ENCODE measurements at places on chromosomes 12 and 14.

GRCh38 chr12:49491823-49492222 is 47.0 kb upstream of the KCNH3 start:
- DNase-seq = no peak

DNA sequence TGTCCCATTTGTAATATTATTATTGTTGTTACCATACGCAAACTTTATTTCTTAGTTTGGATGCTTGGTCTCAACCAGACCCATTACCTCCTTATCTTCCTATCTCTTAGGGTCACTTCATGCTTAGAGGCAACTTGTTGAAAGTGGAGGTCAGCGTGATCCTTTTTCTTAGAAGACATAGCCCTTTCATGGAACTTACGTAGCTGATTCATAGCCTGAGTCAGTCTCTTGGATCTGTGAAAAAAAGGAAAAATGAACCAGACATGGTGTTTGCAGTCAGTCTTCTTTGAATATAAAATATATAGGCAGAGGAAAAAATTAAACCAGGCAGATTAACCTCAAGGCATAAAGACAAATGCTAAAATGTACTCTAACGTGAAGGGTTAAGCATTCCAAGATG is 613.7 kb downstream of the DIO2 start:
- DNase-seq = no peak

- DNase-seq = no peak
Observed at GRCh38 chr14:40393143-40393542, 960.9 kb upstream of the FBXO33 start.

GRCh38 chr12:116662612-116663144 is 75.2 kb downstream of the SPRING1 start:
- peak; percentile 52 for DNase-seq

GRCh38 chr12:107442326-107442987 is 243.1 kb upstream of the PWP1 start:
- no peak for DNase-seq

DNA sequence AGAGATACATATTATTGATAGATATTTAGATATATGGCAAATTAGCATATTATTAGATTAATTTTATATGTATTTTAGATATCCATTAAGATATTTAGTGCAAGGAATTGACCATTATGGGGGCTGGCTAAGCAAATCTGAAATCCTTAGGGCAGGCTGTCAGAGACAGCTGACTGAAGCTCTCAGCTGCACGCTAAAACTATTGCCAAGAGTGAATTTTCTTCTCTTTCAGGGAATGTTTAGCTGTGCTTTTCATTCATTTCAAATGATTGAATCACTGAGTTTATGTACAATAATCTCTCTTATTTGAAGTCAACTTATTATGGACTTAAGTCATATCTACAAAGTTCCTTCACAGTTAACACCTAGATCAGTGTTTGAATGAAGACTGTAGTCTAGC is 566.5 kb downstream of the LRFN5 start:
- DNase-seq = no peak

DNA sequence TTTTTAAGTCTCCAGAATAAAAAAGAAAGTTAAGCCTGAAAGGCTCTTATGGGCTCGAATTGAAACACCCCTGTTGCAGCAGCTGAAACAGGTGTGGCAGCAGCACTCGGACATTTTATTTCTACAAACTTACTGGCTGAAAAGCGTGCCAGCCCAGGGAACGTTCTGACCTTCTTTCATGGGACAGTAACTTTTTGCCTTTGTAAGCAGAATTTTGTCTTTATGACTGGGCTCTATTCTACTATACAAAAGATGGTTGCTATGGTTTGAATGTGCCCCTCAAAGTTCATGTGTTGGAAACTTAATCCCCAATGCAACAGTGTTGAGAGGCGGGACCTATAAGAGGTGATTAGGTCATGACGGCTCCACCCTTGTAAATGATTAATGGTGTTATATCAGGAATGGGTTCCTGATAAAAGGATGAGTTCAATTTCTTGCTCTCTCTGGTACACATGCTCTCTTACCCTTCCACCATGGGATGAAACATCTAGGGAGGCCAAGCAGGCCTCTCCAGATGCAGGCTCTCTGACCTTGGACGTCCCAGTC is 52.7 kb downstream of the PELI2 start:
- no peak for DNase-seq

DNA sequence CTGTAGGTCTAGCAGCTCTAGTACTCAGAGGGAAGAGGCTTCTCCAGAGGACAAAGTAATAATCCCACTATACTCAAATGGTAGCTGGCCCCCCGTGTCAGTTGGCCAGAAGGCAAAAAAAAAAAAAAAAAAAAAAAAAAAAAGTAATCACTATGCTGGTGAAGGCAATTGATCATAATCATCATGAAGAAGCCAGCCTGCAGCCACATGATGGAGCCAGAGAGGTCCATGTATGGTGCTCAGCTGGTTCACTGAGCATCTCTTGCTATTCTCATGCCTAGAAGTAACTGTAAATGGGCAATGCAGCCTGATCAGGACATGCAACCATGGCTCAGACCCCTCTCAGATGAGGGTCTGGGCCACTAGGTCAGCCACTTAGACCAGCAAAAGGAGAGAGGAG is 378.8 kb downstream of the MED13L start:
- no peak for DNase-seq

GRCh38 chr14:63182968-63183367 is 21.3 kb upstream of the RHOJ start:
- no peak for DNase-seq

GRCh38 chr12:115303723-115304309 is 619.8 kb upstream of the TBX3 start:
- no peak for DNase-seq

GRCh38 chr12:59600171-59600570 is 4.3 kb downstream of the SLC16A7 start:
- DNase-seq = no peak

GRCh38 chr14:88935083-88935482 is 110.6 kb downstream of the TTC8 start:
- no peak for DNase-seq

- no peak for DNase-seq
Observed at GRCh38 chr14:36844443-36845195, 183.0 kb downstream of the PAX9 start.

DNA sequence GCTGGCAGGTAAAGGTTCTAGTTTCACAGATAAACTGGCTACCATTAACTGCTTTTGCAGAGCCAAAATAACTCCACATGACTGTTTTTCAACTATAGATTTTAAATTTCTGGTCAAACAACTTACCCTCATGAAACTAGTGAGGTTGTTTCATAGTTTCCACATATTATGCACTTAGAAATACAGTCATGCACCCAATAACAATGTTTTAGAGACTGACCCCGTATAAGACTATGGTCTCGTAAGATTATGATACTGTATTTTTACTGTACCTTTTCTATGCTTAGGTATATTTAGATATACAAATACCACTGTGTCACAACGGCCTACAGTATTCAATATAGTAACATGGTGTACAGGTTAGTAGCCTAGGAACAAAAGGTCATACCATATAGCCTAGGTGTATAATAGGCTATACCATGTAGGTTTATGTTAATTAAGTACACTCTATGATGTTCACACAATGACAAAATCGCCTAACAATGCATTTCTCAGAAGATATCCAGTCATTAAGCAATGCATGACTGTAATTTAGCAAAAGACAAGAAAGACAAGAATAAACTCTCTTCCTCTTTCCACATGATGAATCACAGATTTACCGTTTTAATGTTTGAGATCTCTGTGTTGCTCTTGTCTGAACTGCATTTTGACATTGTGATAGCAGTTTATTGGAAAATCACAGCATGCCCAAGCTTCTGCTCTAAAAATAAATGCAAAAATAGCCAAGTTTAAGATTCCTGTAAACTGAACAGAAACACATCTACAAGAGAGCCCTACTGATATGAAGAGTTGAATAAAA is 17.1 kb downstream of the DICER1 start:
- no peak for DNase-seq

DNA sequence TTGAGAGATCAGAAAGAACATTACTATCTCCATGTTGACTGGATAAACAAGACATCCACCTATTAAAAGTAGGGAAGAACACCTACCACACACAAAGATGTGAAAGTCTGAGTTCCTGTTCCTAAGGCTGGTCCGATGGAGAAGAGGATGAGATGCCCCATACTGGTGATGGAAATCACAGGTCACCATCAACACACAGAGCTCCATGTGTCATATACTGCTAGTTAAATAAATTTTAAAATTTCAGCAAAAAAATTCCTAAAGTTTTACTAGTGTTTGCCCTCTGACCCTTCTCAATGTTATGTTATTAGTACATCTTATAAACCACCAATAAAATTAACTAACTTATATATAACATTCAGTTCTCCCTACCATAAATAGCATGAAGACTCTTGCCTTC is 59.1 kb downstream of the KCNA5 start:
- no peak for DNase-seq

DNA sequence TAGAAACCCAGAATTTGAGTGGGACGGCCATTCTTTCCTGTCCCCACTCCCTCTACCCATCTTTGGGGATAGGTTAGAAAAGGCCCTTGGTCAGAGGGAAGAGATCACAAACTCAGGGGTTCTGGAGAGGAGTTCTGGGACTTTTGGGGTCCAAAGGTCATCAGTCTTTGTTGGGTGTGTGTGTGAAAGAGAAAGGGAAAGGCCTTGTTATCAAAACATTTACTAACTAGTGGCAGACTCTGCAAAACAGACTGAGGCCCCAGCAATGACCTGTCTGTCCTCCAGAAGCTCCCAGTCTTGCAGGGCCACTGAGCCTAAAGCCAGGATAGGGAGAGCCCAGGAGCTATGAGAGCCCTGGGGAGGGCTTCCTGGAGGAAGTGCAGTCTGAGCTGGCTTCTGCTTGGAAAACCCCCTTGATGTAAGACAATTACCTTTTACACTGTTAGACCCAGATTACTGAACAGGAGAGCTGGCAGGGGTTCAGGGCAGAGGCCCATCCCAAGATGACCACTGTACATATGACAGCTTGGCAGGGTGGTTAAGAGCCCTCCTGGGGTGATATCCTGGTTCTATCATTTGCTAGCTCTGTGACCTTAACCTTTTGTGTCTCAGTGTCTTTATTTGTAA is 429.1 kb upstream of the CCDC196 start:
- DNase-seq = no peak

GRCh38 chr12:23525450-23526072 is 423.9 kb downstream of the SOX5 start:
- peak; percentile 38 for DNase-seq

DNA sequence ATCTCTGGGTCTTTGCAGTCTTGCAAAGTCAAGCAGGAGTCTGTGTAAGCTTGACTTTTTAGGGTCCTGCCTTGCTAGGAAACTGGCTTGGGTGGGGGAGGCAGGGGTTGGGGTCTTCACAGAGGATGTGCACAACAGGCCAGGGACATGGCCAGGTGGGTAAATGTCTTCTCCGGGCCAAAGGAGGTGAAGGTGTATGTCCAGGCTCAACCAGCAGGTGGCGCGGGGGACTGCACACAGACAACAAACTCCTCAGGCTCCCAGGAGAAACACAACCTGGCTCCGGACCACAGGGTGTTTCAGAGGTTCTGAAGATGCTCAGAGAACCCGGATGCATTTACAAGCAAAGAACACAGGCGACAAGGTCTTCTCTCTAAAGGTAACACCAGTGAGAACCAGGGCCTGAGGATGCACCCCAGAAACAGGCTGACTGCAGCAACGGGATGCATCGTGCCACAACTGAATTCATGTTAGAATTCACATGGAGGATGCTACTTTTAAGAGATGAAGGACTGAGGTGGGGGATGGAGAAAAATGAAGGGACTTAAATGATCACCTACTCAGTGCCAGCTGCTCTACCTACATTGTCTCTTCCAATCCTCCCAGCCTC is 56.0 kb downstream of the PLEKHG3 start:
- peak; percentile 34 for DNase-seq

GRCh38 chr14:105053996-105054395 is 11.2 kb downstream of the GPR132 start:
- DNase-seq = no peak

DNA sequence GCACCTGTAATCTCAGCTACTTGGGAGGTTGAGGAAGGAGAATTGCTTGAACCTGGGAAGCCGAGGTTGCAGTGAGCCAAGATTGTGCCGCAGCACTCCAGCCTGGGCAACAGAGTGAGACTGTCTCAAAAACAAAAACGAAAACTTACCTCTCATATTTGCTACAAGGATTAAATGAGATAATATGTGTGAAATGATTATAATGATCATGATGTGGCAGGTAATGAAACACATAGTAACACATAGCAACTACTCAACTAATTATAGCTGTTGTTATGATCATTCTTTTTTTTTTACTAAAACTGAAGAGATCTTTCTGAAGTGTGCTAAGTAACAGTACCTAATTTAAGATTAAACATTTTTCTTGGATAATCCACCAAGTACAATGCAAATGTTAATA is 30.1 kb downstream of the RPGRIP1 start:
- no peak for DNase-seq

GRCh38 chr14:75980856-75981255 is 939 bp downstream of the TGFB3 start:
- DNase-seq = no peak

DNA sequence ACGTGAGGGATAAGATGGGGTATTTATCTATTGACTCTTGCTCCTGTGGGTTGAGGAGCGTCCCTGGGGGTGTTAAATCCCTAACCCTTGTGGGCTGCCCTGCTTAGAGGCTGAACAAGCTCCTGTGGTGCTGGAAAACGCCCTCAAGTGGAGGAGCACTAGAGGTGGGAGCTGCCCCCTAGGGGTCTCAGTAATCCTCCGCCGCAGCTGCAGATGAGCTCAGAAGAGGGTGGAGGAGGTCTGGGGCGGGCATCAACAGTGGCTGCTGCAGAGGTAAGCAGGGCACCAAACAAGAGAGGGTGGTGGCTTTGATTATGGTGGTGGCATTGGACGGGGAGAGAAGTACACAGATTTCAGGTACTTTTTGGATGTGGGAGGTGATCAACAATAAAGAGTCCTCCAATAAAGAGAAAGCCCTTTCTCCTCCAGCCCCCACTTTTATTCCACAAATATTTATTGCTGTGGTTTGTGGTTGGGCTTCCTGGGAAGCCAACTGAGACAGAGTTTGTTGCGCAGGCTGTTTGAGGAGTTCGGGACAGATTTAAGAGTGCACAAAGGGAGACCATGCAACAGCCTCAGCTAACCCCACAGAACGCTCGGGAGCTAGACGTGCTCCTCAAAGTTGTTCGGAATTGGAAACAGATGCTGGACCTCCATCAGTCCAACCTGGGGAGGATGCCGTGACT is 179.9 kb downstream of the ADCK1 start:
- peak; percentile 13 for DNase-seq

DNA sequence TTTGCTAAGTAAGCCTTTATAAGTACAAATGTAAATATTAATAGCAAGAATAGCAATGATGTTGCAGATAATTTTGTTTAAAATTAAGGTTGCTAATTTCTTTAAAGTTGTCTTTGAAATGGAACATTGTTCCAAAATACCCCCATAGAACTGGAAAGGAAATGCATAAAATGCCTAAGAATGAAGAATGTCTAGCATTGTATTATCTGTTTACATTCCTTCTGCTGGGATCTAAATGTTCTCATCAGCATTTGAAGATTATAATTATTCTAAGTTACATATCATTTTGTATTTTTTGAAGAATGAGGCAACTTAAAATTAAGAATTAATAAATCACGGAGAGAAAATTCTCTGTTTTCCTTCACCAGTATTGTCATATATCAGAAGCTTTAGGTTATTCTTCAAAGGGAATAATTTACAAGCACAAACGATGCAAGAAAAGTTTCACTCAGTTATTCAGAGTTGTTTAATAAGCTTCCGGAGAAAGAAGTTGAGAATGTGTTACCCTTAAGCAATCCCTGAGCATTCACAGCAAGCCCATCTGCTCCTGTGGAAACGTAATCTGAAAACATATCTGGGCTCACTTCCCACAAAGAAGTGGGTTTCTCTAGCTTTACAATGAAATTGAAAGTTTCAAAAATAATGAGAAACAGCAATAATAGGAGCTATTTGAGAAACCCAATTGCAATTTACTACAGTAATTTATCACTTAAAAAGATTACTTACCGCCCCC is 21.3 kb downstream of the SLC6A15 start:
- DNase-seq = no peak

GRCh38 chr14:77980475-77981321 is 180.8 kb downstream of the ADCK1 start:
- DNase-seq = no peak
